Stimulated activated CD8-positive, alpha-beta memory T cell treated with anti-CD3 and anti-CD28 coated beads, Interleukin-7, amount 100 ng/mL, for 24 hours (primary cell): ENCODE measurements at places on chromosomes 1 and 21.

DNA sequence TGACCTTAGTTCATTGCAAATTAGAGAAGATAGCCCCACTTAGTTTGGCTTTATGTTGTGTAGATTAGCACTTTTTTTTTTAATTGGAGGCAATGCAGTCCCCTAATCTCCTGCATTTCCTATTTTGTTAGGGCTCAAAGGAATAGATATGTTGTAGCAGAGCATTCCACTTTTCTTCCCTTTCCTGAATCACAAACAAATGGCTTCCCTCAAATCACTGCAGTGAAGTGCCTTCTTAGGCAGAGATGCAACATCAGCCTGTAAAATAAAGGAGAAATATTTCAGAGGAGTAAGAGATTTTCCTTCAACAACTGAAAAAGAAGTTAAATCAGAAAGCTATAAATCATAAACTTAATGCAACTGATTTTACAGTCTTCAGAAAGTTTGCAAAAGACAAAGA, 271.8 kb upstream of the C1orf105 start:
- no peak for DNase-seq

DNA sequence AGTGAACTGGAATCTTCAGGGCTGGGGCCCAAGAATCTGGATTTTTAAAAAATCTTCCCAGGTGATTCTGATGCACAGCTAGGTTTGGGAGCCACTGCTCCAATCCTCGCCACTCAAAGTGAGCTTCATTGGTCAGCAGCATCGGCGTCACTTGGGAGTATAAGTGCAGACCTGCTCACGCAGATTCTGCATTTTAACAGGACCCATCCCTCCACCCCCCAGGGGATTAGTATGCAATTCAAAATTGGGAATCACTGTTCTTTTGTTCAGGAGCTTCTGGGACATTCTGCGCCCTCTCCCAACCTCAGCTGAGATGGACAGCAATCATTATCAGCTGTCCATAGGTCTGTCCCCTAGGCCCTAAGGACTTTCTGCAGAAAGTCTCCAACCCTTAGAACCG, 53.5 kb downstream of the LGR6 start:
- no peak for DNase-seq

DNA sequence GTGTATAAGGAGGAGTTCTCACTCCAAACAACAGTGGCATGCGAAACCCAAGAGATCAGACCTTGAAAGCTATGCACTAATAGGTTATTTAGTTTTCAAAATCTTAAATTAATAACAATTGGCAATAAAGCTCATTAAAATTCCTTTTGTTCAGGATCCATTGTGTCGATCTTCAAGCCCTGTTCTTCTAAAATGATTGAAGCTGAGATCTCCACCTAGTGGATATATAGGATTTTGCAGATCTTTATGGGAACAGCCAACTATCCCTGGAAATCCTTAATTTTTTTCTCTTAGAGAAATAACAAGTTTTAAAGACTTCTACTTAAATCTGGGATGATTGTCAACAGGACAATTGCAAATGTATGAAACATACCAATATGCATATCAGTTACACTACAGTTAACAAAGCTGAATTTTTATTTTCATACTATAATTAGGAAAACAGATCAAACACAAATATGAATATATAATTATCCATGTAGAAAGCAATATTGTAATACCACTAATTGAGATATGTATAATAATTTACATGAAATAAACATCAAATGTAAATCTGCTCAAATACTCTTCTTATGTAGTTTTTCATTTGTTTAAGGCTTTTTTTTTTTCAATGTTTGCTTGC, 43.3 kb downstream of the LRRC53 start:
- no peak for DNase-seq

DNA sequence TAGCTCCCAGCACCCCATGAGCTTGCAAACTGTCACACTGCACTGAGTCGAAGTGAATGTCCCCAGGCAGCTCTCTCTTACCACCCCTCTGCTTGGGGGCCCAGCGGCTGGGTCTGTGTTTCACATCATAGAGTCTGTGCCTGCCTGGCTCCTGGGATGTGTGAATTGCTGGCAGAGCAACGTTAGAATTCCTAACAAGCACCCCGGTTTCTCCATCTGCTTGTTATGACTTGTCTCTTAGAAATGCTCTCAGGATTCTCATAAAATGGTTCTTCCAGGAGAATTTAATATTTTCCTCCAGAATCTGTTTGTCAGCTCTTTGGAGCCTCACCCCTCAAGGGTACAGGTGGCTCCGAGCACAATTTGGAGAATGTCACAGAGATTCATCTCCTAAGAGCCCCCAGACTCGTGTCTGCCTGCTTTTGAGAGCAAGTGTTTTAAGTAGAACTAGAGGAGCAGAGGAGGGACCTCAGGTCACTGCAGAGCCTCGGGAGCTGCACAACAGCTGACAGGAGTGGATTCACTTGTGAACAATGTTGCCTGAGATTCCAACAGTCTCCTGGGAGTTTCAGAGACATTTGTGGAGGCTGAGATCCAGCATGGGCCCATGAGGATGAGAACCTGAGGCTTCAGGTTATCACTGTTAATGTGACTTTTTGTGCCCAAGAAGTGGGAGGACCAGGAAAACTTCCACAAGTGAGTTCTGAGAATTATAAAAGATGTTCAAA, 131.5 kb downstream of the KCNJ6 start:
- DNase-seq: no peak

DNA sequence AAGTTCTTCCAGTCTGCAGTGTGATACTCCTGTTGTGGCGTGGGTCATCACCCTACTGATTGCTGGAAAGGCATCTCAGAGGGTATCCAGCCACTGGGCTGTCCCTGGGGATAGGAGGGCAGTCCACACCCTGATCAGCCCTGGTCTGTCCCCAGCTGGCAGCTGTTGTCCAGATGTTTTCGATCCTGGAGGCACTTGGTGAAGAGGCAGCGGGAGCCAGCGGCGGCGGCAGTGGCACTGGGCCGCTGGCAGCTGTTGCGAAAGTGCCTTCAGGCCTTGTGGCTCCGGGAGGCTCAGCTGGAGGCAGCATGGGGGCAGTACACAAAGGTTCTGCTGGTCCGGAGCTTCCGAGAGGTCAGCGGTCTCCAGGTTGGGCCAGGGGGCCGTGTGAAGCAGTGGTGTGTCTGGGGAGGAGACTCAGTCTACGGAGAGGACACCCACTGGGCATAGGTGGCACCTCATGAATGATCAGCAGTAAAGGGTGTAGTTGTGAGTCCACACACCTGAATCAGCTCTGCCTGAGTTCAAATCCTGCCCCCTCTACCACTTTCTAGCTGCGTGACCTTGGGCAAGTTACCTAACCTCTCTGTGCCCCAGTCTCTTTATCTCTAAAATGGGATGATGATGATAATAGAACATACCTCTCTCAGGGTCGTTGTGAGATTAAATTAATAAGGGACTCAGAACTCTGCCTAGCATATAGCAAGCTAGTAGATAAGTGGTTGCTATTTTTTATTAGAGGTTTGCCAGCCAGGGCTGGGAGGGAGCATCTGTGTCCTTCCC, 6.1 kb downstream of the C1orf167 start:
- DNase-seq: no peak

GRCh38 chr1:82946096-82946605, 1052.8 kb downstream of the TTLL7 start:
- no peak for DNase-seq

DNA sequence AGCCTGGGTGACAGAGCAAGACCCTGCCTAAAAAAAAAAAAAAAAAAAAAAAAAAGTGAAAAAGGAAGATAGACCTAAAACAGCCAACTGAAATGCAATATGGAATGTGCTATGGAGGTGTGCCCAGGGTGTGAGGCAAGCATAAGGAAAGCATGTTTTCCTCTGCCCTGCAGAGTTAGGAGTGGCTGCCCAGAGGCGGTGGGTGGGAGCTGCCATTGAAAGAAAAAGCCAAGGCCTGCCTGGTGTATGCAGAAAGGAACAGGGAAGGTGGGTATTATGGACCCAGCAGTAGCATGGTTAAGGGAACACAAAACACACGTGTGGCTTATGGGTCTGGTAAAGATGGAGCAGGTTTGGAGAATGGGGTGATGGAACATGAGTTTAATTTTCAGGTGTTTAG, 8.9 kb downstream of the CD244 start:
- DNase-seq: no peak

GRCh38 chr1:200265881-200266280, 144.0 kb downstream of the ZNF281 start:
- DNase-seq: no peak

GRCh38 chr1:209670441-209671082, 4.7 kb upstream of the G0S2 start:
- no peak for DNase-seq

DNA sequence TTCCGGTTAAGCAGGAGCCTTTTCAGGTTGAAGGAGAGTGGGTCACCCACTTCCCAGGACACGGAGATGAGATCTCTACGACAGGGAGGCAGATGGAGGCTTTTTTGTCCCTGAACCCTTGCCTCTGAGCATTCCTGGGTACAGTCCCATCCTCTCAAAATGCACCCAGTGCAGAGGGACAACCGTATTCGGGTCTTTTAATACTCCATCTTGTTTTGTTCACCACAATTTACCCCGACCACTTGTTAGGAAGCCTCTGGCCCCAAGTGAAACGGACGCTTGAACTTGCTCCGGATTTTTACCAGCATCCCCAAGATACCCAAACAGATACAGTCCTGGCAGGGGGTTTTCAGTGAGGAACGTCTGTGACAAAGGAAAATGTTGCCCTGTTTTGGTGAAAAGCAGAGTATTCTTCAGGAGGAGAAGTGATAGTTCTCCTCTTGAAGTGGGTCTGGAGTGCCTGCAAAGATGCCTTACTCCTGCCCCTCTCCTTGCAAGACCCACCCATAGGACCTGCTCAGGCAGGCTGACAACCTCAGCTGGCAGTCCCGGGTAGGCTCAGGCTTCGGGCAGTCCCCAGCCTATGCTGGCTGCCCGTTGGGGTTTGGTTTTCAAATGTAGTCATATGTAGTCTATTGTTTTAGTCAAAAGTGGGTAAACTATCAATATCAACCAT, 669 bp upstream of the ARL8A start:
- no peak for DNase-seq

GRCh38 chr21:16059981-16060380, 330.2 kb downstream of the USP25 start:
- DNase-seq: no peak

DNA sequence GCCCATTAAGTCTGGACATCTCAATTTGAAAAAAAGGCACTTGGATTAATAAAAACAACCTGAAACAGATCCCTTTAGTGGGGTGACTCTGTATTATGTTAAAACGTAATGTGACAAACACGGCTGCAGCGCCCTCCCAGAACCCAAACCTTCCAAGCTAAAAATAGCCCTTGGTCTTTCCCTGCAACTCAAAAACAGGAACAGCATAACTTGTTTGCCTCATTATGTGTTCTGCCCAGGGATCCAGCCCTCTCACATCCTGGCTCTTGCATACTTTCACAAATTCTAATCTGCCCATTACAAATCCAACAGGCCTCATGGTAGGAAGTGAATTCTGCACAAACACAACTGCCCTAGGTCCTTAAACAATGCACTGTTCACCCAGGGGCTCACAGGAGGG, 94.7 kb upstream of the GADD45A start:
- DNase-seq: no peak

GRCh38 chr1:42328047-42328625, 6.9 kb downstream of the FOXJ3 start:
- DNase-seq: no peak

DNA sequence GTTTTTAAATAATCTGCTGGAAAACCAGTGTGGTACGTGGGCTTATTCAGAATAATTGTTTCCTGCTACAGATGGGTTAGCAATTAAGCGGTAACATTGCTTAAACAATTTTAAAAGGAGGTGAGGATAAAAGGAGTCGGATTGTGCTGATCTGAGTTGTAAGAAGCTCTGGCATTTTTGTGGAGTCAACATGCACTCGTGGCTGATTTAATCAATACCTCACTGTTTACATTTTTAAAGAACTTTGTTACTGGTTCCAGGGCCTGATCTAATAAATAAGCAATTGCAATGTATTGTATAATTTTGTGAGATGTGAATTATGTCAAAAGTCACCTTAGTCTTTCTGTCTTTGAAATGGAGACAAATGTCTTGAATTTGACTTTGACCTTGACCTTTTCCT, 474.0 kb downstream of the SETD4 start:
- DNase-seq: no peak

DNA sequence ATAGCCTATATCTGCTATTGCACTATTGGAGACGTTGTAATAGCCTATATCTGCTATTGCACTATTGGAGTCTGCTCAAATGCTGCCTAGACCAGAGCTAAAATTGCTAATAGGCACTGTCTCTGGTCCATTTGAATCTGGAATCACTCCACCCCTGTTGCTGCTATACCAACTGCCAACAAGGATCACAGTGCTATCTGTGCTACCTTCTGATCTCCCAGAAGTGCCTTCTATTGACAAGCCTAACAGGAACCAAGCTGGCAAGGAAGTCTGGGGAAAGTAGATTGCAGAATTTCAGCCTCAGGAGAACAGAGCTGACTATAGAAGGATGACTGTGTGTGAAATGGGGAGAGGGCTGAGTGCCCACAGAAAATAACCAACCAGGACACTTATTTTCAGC, 15.9 kb downstream of the RWDD3 start:
- no peak for DNase-seq

DNA sequence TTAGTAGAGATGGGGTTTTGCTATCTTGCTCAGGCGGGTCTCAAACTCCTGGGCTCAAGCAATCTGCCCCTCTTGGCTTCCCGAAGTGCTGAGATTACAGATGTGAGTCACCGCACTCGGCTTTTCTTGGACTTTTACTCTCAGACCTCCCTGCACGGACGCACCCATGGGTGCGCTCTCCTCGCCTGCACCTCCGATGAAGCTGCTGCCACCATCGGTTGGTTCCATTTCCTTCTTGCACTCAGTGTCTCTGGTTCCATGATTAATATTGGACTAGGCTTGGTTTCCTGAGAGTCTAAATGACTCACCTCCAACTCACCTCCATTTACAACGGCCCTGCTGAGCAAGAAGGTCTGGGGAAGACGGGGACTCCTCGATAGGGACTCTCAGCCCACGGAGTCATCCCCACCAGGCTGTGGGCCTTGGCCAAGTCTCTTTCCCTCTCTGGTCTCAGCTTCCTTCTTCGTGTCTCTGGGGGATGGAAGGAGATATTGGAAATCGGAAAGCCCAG, 6.7 kb upstream of the TNFRSF8 start:
- DNase-seq: no peak

DNA sequence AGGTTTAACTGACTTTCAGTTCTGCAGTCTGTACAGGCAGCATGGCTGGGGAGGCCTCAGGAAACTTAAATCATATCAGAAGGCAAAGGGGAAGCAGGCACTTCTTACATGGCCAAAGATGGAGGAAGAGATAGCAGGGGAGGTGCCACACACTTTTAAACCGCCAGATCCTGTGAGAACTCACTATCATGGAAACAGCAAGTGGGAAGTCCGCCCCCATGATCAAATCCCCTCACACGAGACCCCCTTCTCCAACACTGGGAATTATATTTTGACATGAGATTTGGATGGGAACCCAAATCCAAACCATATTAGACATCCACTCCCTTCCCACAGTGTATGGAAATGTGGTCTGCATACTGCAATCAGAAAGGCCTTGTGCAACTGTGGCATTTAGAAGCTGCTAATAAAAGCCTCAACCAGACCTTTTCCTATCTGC, 148.2 kb downstream of the FCRL5 start:
- DNase-seq: no peak

GRCh38 chr1:45569962-45570581, 13.8 kb upstream of the NASP start:
- peak; percentile 41 for DNase-seq
